Caudate nucleus (tissue), 63 donors: ENCODE measurements at places on chromosomes 16 and 17.
A peak's percentile ranks its signal among the peaks of the same experiment; 100 is the strongest.

DNA sequence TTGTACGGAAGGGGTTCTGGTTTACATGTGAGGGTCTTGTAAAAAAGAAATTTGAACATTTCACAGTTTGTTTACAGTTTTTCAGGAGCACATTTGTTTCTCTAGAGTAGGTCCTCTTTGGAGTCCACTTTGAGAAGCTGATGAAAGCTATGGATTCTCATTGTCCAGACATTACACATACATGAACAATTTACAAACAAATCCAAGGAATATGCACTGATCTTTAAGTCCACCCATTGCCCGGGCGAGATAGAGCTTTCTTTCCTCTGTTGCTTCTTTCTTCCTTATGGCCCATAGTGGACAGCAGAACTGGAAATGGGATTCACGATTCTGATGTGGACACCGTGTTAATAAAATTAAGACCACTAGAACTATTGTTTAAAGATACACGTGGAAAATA lies 1.9 kb downstream of the DCAF7 start:
- no peak for DNase-seq

DNA sequence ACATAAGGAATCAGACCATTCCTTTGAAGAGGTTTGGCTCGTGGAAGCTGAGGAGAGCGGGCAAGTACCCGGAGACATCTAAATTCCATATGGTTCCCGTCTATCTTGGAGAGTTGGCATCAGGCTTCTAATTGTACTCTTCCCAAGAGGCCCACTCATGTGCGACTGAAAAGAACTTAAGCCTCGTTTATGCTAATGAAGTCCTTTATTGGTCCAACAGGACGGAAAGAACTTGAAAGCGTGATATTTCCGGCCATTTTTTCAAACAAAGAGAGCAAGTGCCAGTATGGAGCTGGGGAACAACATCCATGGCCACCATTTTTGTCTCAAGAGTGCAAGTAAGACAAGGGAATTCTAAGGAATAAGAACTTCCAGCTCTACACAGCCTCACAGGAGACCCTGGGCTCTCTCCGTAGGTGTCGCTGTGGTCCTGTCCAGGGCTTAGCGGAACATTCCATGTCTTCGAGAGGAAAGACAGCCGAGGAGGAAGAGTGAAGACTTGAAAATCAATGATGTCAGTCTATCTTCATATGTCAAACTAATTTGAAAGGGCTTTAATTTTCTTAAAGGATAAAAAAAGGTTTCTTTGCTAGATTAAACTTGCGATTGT lies 566.0 kb upstream of the PSMD7 start:
- no peak for DNase-seq

GRCh38 chr17:41620583-41621434 lies 3.6 kb downstream of the KRT17 start:
- no peak for DNase-seq

DNA sequence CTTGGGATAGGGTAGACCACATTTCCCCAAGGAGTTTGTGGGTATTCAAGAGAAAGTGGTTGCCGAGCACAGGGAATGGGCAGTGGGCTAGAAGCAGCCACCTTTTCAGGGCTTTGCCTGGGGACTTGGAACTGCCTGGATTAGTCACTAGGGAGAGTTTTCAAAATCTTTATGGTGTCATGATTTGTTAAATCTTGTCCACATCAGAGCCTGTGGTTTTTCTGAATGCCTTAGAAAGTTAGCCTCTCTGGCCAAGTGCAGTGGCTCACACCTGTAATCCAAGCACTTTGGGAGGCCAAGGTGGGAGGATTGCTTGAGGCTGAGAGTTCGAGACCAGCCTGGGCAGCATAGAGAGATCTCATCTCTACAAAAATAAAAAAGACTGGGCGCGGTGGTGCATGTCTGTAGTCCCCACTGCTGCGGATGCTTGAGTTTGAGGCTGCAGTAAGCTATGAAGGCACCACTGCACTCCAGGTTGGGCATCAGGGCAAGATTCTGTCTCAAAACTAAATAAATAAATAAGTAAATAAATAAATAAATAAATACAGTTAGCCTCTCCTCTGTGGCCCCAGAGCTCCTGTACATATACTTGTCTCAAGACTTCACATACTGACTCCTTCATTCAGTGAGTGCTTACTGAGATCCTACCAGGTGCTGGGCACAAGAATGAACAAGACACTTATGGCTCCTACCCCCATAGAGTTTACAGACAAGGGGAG lies 76.3 kb upstream of the HNF1B start:
- no peak for DNase-seq

DNA sequence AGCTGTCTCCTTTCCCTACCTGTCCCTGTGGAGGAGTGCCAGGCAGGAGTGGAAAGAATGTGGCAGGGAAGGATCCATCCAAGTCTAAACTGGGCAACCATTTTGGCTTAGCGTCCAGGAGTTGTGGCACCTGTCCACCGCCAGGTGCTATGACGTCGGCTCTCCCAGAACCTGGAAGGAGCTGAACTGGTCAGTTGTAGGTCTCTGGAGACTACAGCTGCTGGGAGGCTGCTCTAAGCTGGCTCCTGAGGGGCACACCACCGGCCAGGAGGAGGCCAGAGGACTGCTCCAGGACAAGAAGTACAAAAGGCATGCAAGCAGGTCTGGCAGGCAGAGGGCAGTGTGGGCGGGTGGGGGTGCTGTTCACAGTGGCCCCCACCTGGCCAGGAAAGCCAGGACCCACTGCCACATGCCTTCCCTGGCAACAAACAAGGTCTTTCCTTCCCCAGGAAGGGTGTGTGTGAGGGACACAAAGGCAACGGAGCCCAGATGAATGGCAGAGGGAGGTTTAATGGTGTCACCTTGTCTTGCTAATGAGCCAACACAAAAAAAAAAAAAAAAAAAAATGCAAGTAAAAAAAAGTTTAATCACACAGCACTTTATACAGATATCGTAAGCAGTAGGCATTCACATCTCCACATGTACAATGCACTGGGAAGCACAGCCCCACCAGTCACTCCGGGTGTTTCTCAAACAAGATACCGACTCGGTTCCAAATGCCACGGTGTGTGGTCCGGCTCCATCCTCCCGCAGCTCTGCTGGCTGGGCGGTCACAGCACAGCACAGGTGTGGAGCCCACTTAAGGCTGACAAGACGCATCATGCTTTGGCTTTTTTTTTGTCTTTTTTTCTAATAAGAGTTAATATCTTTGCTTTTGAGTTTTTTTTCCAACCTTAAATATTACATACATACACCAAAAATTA lies 4.8 kb downstream of the SPHK1 start:
- DNase-seq: no peak

GRCh38 chr16:49632086-49632794 lies 223.7 kb downstream of the ZNF423 start:
- no peak for DNase-seq

GRCh38 chr16:10180042-10180770 lies 2.0 kb downstream of the GRIN2A start:
- DNase-seq: no peak

- no peak for DNase-seq
These were observed 40.4 kb downstream of the ZNF778 start for GRCh38 chr16:89257757-89258465.

DNA sequence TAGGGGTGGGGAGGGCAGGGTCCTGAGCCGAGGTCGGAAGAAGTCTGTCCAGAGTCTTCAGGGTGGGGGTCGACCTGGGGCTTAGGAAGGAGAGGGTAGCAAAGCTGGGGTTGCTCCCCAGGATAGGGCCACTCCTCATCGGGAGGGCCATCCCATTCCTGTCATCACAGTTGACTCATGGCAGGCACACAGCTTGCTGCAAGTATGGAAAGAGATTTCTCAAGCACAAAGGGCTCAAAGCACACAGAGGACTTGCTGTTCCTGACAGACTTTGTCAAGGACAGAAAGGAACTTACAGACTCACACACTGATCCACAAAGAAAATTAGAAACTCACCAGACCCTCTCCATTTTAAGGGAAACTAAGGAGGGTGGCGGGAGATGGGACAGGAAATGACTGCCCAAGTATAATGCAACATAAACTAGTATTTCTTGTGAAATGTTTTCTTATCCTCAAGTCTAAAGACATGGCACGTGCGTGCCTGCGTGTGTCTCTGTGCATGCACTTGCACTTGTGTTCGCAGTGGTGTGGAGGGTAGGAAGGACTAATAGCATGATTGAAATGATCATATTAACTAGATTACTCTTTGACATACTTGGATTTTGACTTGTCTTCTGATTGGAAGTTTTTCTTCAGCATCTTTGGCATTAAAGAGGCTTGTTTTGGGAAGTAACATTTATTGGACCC lies 2.4 kb downstream of the AOC2 start:
- DNase-seq: no peak

GRCh38 chr17:74145756-74146155 lies 57.7 kb upstream of the RPL38 start:
- no peak for DNase-seq

DNA sequence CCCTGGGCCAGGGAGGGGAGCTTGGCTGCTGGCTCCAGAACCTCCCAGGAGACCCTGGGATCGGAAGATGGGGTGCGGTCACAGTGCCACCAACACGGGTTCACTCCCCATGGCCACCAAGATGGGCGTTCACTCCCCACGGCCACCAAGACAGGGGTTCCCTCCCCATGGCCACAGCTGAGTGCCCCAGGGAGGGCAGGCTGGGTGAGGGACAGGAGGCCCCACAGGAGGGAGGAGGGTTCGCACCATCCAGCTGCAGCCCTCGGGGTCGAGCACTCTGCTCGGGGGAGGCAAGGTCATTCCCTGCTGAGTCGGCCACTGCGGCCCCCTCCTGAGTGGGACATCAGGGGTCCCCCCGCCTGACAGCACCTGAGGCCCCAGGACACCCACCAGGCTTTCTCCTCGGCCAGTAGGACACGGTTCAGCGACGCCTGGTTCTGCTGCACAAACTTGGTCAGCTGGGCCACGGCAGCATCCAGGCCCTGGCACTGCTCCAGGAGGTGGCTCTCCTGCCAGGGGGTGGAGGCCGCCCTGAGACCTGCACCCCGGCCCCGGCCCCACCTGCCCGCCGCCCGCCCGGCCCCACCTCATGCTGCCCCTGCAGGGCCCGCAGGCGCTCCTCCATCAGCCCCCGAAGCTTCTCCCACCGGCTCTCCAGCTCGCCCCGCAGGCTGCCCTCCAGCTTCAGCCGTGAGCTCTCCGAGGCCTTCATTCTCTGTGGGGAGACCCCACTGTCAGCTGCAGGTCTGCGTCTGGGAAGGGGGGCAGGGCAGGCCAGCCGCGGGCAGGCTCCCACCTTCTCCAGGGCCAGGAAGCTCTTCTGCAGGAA lies 5.9 kb downstream of the CCDC154 start:
- no peak for DNase-seq

DNA sequence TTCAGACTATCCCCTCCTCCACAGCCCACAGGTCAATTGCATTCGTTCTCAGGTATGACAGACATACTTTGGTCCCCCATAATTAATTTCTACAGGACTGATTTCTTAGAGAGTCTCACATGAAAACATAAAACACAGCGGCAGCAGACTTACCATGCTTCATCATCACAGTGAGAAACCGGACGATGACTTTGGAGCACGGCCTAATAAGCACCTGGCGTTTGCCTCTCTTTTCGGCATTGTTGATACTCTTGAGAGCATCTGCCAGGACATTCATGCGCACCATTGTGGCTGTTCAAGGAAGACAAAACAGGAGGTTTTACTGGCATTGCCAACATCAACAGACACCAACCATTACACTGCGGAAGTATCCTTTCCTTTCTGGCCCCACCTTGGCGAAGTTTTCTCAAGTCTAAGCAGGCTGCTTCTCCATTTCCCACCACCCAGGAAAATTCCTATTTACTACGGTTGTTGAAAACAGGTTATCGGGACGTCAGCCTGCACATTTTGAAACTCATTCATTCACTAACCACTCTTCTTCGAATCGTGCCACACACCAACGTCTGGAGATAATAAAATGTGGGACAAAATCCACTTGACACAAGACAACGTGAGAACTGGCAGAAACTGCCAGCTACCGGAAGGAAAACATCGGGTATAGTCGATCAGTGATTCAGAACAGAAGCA lies 1.2 kb downstream of the RPS15A start:
- no peak for DNase-seq

GRCh38 chr16:2087748-2088631 lies 40.2 kb downstream of the TSC2 start:
- no peak for DNase-seq

DNA sequence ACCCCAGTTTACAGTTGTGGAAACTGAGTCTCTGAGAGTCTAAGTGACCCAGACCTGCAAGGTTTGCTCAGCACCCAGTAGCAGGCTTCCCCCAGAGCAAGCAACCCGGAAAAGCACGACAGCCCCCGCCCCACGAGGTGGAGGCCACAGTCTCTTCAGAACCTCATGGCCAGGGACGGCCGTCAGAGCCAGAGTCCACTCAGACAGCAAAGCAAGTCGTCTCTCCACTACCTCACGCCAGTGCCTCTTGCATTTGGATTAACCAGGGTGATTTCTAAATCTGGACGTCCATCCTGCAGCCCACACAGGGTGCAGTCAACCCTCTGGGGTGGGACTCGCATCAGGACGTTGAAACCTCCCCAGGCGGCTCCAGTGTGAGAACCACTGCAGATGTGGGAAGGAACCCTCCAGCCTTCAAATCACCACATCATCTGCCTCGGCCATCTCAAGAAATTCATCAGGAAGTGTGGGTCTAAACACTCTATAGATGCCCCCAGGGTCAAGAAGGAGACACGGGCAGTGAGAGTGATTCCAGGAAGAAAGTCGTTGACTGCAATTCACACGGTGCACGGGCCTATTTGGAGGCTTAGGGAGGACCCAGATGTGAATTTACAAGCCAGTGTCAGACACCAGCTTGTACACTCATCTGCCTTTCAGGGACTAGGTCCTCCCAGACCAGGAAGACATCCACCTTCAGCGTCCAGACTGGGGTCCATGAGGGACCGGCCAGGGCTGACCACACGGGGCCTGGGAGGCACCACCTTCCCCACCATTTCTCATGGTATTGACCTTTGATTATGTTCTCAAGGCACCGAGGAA lies 20.2 kb upstream of the RBFOX3 start:
- no peak for DNase-seq

GRCh38 chr17:7501729-7502128 lies 17.6 kb downstream of the POLR2A start:
- DNase-seq: no peak

DNA sequence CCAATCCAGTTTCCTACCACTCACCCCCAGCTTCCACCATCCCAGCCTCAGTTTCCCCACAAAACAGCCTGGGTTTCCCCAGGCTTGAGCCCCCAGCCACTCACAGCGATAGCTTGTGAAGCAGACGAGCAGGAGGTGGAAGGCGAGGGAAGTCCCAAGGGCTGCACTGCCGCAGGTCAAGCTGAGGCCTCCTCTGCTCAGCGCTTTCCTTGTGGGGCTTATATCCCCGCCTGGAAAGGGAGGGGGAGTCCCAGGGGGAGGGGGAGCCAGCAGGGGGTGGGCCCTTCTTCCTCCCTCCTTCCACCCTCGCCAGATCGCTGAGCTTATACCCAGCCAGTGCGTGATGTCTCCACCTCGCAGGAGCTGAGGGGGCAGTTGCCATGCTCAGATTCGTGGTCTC lies at the start of gene PYY:
Gene PYY, minus strand, starts transcription at position 195 of the 400 bp plus-strand sequence. CDS start 457 bp downstream, outside the sequence.
- no peak for DNase-seq

- peak; percentile 21 for DNase-seq
These were observed 1.1 kb upstream of the AKTIP start for GRCh38 chr16:53503991-53504663.

- peak; percentile 49 for DNase-seq
These were observed 10.7 kb downstream of the TBX2 start for GRCh38 chr17:61410141-61411010.

GRCh38 chr16:89808475-89808874 lies 8.0 kb downstream of the FANCA start:
- DNase-seq: no peak

GRCh38 chr17:70521821-70522256 lies 352.5 kb downstream of the KCNJ2 start:
- no peak for DNase-seq

- DNase-seq: no peak
These were observed 24.8 kb downstream of the SLC38A10 start for GRCh38 chr17:81270279-81270678.
